ENCODE measurements at places on chromosomes 12 and 14.

DNA sequence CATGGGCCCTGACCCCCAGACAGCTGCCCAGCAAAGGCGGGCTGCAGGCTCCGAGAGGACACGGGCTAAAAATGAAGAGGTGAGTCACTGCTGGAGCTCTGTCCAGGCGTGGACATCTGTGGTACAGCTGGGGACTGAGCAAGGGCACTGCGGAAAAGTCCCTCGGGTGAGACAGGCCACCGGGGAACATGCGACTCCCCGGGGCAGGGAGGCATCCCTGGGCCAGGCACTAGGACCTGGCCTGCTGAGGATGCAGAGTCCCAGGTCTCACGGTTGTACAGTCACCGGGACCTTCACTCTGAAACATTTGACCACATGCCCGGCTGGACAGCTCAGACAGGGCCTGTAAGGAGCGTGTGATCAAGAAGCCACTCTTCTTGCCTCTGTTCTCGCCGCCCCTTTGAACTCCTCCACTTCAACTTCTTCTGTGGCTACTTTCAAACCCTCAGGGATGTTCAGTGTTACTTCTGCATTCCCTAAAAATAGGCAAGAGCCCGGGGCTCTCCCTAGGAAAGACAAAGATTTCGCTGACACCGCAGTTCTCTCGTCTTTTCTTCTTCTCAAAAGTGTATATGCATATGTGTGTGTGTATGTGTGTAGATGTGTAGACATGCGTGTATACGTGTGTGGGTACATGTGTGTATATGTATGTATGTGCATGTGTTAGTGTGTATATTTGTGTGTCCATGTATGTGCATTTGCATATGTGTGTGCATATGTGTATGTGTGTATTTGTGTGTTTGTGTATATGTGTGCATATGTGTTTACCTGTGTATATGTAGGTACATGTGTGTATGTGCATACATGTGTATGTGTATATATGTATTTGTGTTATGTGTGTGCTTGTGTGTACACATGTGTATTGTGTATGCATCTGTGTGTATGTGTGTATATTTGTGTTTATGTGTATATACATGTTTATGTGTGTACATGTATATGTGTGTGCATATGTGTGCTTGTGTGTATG, 5.0 kb upstream of the RFLNA start:
- DNase-seq = no peak

- DNase-seq = no peak
Observed at GRCh38 chr12:53626702-53627169, 554 bp upstream of the ATF7 start.

GRCh38 chr12:67633708-67634107, 14.8 kb upstream of the DYRK2 start:
- no peak for DNase-seq

DNA sequence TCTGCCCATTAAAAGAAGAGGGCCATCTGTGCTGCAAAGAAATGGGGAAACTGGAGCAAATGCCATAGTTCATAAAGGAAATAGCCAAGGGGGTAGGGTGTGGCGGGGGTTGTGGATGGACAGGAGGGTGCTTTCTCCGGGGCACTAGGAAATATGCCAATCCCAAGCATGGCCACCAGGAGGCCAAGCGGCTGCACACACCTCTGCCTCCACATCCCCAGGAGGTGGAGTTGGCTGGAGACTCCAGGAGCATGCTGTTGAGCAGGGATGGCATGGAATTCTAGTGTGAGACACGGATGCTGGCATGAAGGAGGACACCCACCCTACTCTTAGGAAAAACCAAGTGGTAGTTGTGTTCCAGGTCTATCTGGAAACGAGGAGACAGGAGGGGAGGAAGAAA, 25.2 kb downstream of the NID2 start:
- DNase-seq = peak; percentile 5

DNA sequence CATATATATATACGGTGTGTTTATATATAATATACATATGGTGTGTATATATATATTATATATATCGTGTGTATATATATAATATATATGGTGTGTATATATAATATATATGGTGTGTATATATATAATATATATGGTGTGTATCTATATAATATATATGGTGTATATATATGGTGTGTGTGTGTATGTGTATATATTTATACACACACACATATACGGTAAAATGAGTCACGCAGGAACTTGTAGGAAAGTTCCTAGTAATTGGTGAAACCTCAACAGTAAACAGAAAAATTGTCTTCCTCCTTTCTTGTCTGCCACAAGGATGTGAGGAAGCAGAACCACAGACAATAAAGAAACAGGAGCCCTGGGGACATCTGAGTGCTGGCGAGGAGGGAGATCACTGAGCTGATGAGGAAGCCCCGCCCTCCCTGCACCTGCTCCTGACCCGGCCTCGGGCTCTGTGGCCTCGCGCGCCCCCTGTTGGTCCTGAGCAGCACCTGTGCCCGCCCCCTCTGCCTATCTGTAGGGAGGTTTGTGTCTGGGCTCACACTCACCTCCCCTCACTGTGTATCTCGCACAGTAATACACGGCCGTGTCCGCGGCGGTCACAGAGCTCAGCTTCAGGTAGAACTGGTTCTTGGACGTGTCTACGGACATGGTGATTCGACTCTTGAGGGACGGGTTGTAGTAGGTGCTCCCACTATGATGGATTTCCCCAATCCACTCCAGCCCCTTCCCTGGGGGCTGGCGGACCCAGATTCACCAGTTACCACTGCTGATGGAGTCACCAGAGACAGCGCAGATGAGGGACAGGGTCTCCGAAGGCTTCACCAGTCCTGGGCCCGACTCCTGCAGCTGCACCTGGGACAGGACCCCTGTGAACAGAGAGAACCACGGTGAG, 1079.4 kb downstream of the TMEM121 start:
- DNase-seq = peak; percentile 78

GRCh38 chr12:47757840-47758583, 668 bp downstream of the RAPGEF3 start:
- DNase-seq = no peak

DNA sequence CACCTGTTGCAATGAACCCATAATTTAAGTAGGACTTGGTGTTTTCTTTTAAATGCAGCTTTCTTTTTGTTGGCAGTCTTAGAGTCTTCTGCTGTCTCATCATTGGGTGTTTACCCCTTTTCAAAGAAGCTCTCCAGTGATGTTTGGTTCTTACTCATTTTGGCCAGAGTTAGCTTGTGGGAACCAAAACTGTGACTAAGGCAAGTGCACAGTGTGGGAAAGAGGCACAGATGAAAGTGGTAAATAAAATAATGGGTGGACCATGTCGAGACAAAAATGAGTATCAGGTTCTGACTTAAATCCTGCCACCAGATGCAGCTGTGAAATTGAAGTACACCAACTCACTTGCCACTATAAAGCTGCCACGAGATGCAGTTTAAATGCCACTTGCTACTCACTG, 615.4 kb upstream of the MIS18BP1 start:
- no peak for DNase-seq

- no peak for DNase-seq
Observed at GRCh38 chr12:78952552-78952929, 88.0 kb downstream of the SYT1 start.

- DNase-seq = no peak
Observed at GRCh38 chr12:128829861-128830504, 6.2 kb upstream of the SLC15A4 start.

GRCh38 chr14:89221109-89221810, 195.8 kb downstream of the FOXN3 start:
- DNase-seq = no peak

DNA sequence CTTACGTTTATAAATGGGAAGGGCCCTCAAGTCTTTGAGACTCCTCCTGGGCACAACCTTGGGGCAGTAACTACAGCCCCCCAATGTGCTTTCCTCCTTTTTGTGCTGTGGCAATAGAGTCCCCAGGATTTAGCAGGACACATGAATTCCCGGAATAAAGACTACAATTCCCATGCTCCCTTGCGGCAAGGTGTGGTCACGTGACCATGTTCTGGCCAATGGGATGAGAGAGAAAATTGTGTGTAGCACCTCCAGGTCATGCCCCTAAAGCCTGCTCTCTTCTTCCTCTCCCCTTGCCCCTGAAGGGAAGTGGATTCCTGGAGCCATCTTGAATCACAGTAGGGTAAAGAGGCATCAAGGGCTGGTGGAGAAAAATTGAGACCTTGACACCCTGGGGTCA, 295.1 kb upstream of the SFSWAP start:
- DNase-seq = no peak

DNA sequence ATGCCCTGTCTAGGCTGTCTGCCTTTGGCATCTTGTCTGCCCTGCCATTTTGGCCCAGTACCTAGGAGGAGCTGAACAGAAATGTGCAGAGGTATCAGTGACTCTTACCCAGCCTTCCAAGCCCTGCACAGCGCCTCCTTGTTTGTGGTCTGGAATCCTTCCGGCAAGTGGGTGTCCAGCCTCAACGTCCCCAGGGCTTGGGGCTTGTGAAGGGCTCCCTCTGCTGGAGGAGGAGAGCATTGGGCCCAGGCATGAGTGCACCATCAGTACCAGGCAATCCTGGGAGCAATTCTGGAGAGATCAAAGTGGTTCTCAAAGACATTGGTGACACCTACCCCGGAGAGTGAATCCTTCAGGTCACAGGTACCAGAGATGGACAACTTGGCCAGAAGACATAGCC, 2.4 kb upstream of the TCL1B start:
- peak; percentile 12 for DNase-seq

DNA sequence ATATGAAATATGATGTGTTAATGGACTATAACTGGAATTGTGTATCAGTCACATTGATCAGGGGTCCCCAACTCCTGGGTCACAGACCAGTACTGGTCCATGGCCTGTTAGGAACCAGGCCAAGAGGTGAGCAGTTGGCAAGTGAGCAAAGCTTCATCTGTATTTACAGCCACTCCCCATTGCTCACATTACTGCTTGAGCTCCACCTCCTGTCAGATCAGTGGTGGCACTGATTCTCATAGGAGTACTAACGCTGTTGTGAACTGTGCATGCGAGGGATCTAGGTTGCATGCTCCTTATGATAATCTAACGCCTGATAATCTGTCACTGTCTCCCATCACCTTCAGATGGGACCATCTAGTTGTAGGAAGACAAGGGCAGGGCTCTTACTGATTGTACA, 72.3 kb downstream of the CDK17 start:
- peak; percentile 2 for DNase-seq

GRCh38 chr14:82091097-82091496, 557.4 kb upstream of the SEL1L start:
- no peak for DNase-seq

GRCh38 chr12:51997136-51997535, 9.6 kb upstream of the TAMALIN start:
- no peak for DNase-seq

DNA sequence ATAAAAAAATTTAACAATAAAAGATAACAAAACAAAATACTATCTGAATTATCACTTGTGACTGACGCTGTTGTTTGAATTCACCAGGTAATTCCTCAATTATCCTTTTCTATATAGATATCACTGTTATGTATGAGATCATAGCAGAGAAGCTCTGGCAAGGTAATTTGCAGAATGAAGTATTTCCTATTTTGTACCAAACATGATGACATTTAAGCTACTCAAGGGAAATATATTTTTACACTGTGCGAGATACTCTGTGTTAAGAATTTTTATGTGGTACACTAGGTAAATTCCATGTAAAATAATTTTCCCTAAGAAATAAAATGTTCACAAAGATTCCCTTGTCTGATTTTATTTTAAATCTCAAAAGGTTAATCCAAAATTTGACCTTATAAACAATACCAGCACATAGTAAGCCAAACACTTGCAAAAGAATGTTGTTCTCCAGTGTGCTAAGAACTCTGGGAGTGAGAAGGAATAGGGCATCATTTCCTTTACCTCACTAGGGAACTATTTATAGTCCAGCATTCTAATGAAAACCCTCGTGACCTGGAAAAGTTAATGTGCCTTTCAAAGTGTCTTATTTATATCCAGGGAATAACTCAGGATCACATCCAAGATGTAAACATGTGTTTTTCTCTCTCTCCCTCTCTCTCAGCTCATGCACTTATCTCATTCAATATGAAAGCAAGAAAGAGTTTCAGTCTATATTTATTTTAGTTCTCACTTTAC, 115.2 kb upstream of the RAP1B start:
- DNase-seq = no peak

DNA sequence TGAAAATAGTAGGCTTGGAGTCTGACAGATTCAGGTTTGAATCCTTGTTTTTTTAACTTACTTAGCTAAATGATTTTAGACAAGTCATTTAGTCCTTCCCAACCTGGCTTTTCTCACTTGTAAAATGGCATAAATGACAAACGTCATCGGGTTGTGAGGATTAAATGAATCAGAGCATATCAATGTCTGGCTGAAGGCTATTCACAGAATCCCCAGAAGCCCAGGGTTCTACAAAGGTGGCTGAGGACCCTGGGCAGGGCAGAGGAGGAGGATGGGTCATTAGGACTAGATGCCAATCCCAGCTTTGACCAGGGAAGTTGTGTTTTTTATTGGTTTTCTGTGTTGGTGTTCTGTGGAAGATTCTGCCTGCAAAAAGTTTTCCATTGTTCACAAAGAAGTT, 7.6 kb upstream of the PTPRB start:
- DNase-seq = no peak

DNA sequence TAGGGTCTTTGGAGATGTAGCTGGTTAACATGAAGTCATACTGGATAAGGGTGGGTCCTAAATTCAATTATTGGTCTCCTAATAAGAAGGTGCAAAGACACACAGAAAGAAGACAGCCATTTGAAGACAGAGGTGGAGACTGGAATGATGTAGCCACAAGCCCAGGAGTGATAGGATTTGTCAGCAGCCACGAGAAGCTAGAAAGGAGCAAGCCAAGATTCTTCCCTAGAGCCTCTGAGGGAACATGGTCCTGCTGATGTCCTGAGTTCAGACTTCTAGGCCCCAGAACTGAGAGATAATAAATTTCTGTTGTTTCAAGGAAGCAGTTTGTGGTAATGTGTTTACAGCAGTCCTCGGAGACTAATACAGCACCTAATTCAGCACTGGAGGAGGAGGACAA, 203.3 kb upstream of the SRRM4 start:
- no peak for DNase-seq

- DNase-seq = no peak
Observed at GRCh38 chr14:74684434-74684833, 28.4 kb downstream of the AREL1 start.

- no peak for DNase-seq
Observed at GRCh38 chr12:68375756-68376695, 43.9 kb upstream of the MDM1 start.

DNA sequence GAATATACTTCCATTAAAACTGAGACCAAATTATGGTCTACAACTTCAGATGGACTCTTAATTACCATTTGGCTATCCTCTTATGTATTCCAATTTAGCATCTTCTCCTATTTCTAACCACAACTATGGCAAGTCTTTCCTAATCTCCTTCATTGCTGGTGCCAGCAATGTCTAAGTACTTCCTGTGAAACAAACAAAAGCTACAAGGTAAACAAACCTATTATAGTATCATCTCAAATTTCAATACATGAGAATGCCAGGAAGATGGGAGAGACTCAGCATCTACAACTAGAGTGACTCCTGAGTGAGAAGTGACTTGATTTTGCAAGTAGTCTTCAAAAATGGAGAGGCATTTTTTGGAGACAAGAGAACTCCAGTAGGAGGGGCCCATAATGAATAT, 202.9 kb upstream of the ATXN7L3B start:
- DNase-seq = no peak

Measured in activated CD4-positive, alpha-beta T cell treated with anti-CD3 and anti-CD28 coated beads, Interleukin-2, amount 50 U/mL, for 4 hours (primary cell).